Ureter (tissue), 1 donor: ENCODE measurements at places on chromosomes 4 and X. TPM values are rescaled to one million over a fixed set of nuclear protein-coding genes. Genes with fewer than 3 reads are reported as not detected.

The FAM193A gene
- total RNA-seq, result 36.2 TPM

The ATP11C gene
- total RNA-seq, result 36.3 TPM

The PALLD gene
- total RNA-seq, result 239 TPM

The SCOC gene
- 49.2 TPM for total RNA-seq

The ESX1 gene
- not detected for total RNA-seq

The LRP2BP gene
- total RNA-seq, result 2.1 TPM

The LGI2 gene
- total RNA-seq, result 1.5 TPM

The MED14 gene
- 58.6 TPM for total RNA-seq

The ARR3 gene
- total RNA-seq, result not detected

The TMPRSS11F gene
- total RNA-seq, result not detected

DNA sequence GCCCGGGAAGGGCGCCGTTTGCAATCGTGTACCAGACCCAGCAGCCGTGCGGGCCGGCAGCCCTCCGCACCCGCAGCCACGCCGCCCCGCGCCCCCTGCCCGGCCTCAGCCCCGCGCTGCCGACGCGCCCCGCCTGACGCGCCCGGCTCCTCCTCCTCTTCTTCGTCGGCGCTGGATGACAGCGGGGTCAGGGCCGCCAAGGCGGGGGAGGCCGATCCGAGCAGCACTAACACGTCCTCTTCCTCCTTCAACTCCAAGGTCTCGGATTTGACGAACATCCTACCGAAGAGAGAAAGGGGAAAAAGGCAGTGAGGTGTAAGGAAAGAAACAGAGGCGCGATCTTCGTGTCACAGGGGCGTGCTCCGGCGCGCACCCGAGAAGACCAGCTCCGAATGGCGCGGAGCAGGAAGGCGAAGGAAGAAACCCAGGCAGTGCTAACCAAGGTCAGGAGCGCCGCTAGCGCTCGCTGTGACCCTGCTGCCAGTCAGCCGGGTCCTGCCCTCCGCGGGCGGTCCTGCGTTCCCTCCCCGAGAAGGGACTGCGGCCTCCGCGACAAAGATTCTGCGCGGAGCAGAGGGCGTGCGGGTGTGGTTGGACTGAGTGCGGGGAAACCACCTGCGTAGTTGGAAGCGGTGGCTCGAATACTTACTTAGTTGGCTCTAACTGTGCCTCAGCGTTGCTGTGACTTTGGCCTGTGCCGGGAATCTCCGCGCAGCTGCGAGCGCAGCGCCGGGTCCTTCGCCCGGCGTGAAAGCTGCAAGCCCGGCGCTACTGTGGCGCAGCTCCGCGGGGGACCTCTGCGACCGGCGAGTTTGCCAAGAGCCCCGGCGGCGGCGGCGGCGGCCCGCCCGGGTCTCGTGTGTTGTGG is 548 bp downstream of the NEUROG2 start:
- no peak for DNase-seq

DNA sequence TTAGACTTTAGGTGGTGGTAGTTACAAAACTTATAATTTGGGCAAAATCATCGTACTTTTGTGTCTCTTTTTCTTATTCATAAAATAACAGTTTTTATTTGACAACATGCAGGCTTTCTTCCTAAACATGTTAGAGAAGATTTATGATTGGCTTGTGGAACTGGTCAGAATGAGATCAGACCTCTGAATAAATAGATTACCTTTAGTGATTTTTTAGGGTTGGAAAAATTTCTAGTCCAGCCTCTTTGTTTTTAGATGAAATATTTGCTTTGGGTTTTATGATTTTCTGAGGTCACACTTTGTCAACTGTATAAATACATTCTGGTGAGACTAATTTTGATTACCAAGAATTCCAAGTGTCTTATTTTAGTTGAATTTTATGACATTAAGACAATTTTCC is 29.2 kb downstream of the MOB1B start:
- DNase-seq, result no peak

DNA sequence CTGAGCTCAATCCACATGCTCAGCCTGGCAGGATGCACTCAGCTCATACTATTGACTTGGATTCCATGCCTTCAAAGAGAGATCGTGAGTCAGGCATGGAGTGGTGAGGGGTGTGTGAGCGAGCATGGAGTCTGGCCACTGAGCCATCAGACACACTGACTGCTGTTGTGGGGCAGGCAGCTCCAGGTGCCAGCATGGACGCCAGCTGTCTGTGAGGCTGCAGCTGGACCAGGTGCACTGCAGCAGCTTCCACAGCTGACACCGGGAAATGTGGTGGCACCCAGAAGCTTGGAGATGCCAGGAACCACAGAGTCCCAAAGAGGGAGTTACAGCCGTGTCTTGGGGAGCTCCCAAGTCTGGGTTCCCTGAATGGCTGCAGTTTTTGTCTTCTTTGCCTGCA is 1026.4 kb upstream of the ADGRL3 start:
- DNase-seq, result no peak

DNA sequence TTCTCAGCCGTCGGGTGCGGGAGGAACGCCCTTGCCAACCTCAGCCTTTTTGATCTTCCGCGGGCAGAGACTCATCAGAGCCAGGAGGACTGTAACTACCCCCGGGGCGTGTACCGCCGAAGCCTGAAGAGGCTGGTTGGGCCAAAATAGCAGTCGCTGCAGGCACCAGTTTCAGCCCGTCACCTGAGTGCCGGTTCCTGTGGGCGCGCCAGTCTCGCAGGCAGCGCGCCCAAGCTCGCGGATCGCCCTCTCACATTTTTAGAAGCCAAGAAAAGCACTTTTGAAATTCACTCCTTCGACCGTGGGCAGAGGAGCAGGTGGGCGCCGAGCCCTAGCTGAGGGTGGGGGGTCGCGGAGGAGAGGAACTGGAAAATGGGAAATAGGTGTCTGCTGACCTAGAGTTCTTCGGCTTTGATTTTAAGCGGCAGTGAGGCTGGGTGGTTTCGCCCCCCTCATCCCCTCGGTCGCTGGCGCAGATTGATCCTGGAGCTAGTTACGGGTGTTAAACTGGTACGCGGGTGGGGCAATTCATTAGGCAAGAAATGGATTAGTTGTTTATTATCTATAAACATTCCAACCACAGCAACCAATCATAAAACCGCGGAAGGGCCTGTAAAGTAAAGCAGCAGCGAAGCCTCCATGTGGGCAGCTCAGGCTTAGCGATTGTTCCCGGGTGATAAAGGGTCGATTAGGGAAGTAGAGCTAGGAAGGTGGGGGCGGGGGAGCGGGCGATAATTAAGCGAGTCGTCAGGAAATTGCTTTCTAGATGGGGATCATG is 69.2 kb downstream of the FBXO8 start:
- no peak for DNase-seq

GRCh38 chrX:131763674-131764073 is 219.8 kb downstream of the OR13H1 start:
- peak; percentile 92 for DNase-seq

DNA sequence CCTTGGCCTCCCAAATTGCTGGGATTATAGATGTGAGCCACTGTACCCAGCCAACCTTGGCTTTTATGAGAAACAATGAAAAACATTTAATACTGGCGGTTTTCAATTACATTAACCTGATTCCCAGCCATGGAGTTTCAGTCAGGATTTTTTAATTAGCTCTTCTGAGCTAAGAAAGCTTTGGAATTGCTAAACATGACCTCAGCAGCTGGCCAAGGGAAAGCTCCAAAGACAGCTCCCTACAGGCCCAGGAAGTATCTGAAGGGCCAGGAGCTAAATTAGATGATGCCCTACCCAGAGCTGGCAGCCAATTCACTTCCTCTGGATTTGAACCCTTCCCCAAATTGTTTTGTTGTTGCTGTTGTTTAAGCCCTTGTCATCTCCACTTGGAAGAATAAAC is 26.5 kb upstream of the FUNDC1 start:
- DNase-seq, result no peak

DNA sequence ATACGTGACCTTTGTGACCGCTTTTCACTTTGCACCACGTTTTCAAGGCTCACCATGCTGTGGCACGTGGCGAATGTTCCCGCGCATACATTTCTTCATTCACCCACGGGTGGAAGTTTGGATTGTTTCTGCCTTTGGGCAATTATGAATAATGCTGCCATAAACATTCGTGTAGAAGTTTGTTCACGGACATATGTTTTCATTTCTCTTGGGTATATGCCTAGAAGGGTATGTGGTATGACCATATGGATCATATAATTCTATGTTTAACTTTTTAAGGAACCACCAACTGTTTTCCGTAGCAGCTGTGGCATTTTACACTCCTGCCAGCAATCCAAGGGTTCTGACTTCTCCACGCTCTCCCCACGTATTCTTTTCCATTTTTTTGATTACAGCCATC is 60.9 kb upstream of the MXD4 start:
- DNase-seq, result no peak

- DNase-seq, result no peak
These were observed 42.5 kb upstream of the BBS12 start for GRCh38 chr4:122689972-122690371.

- no peak for DNase-seq
These were observed 310.8 kb downstream of the PACRGL start for GRCh38 chr4:21011106-21011505.

GRCh38 chrX:9651737-9652136 is 113.9 kb downstream of the GPR143 start:
- DNase-seq, result no peak

DNA sequence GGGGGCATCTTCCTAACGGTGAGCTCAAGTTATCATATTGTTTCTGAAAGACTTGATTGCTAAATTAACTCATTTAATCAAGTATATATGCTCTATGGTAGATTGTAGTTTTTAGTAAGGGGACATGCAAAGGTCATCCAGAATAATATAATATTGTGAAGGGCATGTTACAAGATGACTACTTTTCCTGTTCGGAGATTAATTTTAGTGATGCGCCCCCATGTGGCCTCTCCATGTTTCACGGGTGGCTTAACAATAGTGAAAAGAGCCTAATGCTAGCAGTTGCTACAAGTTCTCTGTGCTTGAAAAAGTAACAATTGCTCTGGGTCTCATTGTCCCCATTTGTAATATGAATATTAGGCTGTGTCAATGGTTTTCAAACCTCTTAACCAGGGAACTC is 12.2 kb downstream of the SMPX start:
- DNase-seq, result no peak

DNA sequence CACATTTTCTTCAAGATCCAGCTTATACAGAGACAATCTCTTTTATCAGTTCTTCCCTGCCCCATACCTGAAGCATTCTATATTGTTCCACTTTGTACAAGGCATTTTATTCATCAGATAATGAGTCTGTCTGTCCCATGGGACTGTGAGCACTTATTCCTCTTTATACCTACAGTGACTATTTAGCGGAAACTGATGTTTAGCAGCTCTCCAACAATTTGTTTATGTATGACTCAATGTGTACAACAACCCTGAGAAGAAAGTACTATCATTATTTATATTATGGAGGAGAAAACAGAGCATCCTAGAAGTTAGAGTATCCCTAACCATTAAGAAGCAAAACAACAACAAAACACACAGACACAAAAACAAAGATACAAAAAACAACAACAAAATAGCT is 306.5 kb downstream of the PRDM5 start:
- DNase-seq, result no peak

DNA sequence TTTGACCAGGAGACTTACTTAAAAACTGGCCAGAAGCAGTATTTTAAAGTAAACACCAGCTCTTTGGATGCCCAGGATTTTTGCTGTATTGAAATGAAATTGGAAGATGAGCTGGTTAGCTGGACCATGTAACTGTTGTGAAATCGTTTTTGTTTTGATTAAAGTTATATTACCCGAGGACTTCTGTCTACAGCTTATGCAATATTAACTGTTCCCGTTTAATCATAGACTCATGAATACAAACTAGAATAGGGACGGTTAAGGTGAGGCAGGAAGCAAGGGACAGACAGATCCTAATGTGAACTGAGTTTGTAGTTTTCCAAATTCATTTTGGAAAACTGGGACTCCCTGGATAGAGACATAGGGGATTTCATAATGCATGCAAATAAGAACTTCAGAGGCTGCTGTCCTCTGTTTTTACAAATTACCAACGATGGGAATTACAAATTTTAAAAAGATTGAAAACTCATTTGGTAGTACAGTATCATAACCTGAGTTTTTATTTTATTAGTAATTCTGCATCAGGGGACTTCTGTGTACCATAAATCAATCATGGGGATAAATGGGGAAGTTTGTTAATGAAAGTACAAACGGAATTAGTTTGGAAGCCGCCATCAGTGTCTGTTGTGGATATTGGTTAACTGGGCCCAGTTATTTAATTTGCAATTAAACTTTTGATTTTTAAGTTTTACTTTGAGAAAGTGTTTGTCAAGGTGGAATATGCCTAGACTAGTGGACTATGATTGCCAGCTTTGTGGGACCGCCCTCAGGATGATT is 304.4 kb downstream of the AFF2 start:
- no peak for DNase-seq

GRCh38 chr4:24211856-24212255 is 322.0 kb upstream of the PPARGC1A start:
- DNase-seq, result no peak

DNA sequence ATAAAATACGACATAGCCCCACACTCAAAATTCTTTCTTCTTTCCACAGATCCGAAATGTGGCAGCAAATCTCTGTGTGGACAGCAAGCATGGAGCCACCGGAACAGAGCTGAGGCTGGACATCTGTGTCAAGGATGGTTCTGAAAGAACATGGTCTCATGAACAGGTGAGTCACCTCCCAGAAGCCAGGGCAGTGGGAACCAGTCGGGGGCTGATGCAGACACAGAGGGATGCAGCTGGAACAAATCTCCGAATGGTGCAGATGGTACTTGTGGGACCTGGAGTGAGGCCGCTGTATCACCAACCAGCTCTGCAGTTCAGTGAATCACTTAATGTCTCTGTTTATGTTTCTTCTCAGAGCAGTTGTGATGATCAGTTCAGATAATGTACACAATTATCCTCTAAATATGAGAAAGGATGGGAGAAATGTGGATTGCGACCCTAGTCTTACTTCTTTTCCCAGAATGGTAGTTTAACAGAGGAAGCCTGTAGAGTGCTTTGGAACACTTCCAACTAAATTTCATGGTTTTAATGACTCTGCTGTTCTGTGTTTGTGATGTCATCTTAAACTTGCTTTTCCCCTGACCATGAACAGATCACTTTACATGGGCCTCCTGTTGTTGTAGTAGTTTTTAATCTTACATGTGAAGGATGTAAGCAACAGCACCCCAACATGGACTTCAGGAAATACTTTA is 159.3 kb upstream of the GALNT7 start:
- no peak for DNase-seq

DNA sequence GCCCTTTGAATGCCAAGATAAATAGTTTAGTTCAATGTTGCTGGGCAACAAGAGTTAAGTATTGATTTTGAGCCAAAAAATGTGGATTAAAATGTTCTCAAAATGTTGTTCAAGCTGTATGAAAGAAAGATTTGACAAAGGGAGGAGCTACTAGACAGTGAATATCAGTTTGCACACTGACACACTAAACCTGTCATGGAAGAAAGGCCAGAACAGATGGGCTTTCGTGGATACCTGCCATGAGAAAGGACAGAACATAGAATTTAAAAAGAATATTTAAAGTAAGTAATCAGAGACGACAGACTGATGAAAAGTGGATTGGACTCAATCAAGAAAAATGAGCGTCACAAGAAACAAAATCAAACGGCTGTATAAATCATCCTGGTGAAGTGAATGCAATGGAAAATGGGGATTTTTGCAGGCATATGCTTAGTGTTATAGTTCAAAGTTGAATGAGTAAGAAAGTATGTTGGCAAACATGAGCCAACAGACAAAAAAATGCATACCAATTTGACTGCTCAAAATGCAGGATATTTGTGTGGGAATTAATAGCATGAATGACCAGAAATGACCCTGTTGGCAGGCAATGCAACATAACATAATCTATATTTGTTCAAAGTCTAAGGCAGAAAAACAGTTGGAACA is 7.4 kb downstream of the PCDH18 start:
- no peak for DNase-seq
